Ascending aorta (tissue), 2 donors: ENCODE measurements at places on chromosomes 3 and 15. TPM values are rescaled to one million over a fixed set of nuclear protein-coding genes. Genes with fewer than 3 reads are reported as not detected.

The TIGIT gene
- not detected for total RNA-seq

The STAC gene
- 16.0 TPM for total RNA-seq

The GNAT1 gene
- total RNA-seq: 4.7 TPM

The ARF4 gene
- total RNA-seq: 50.0 TPM

The EIF4E3 gene
- total RNA-seq: 4.4 TPM

The DHX30 gene
- 25.8 TPM for total RNA-seq

The CLDN16 gene
- total RNA-seq: not detected

The TRPM1 gene
- not detected for total RNA-seq

The MAP1A gene
- total RNA-seq: 19.9 TPM

The KLHL18 gene
- 1.8 TPM for total RNA-seq

The CD80 gene
- 3.2 TPM for total RNA-seq

The THSD4 gene
- 151 TPM for total RNA-seq

The SLCO2A1 gene
- 111 TPM for total RNA-seq

The TMC3 gene
- not detected for total RNA-seq

The RASGRF1 gene
- total RNA-seq: not detected

- H3K36me3 ChIP-seq: no peaks in the 10 kb centered on the region
- no peak overlapping the region for H3K4me3 ChIP-seq
- H3K27me3 ChIP-seq: no peaks in the 10 kb centered on the region
- H3K4me1 ChIP-seq: no peaks in the 10 kb centered on the region
These were observed 210.6 kb downstream of the ATP8B4 start for GRCh38 chr15:49908236-49908932.

DNA sequence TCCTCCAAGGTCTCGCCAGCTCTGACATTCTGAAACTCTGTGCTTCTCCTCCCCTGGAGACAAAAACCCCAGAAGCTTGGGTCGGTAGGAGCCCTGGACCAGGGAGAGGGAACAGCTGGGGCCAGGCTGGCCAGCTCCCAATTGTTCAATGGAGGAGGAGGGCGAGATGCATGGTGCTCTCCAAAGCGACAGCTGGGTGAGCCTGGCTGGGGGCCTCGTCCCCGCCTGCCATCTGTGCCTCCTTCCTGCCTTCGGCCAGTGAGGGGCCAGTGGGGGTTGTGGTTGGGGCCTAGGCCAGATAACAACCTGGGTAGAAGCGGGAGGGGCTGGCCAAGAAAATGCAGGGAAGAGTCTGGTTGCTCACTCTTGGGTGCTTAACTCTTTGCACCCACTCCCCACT is 79.4 kb downstream of the CORO2B start:
- no peak overlapping the region for H3K4me3 ChIP-seq
- H3K36me3 ChIP-seq: no peaks in the 10 kb centered on the region
- H3K27ac ChIP-seq: no peak overlapping the region
- no peaks in the 10 kb centered on the region for H3K27me3 ChIP-seq
- DNase-seq: no peak

- no peak overlapping the region for H3K4me3 ChIP-seq
- H3K36me3 ChIP-seq: no peaks in the 10 kb centered on the region
- no peaks in the 10 kb centered on the region for H3K27me3 ChIP-seq
- no peak for DNase-seq
- H3K4me1 ChIP-seq: peaks cover 7% of the 10 kb centered on the region
These were observed 2.6 kb downstream of the TMCC1 start for GRCh38 chr3:129890891-129891290.

- DNase-seq: no peak
- no peak overlapping the region for H3K27ac ChIP-seq
- H3K4me3 ChIP-seq: no peak overlapping the region
- no peaks in the 10 kb centered on the region for H3K36me3 ChIP-seq
- H3K27me3 ChIP-seq: no peaks in the 10 kb centered on the region
- H3K4me1 ChIP-seq: no peaks in the 10 kb centered on the region
These were observed 17.7 kb downstream of the TICRR start for GRCh38 chr15:89593018-89593417.

DNA sequence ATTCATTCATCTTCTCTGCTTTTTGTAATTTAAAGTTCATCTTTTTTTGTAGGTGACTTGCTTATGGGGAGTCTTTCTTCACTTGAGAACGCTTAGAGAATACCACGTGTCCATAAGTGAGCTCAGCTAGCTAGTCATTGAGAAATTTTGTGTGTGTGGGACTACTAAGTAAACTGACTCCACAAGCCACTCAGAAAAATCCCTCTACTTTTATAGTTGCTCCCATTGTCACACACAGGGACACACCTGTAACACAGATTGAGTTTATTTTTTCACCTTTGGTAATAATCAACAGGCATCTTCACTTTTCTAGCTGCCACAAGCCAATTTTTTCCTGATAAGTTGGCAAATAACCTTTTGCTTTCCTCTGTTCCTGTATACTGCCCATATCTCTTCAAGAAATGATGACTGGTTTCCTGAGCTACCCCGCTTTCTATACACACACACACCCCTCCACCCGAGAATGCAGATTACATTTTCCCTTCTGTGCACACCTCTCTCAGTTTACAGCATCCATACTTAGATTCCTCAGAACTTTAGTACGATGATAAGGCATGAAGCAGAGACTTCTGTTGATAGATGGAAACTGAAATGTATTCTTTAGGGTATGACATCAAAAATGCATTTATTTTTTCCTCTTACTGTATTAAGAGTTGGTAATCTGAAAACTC is 4.6 kb downstream of the TSC22D2 start:
- no peaks in the 10 kb centered on the region for H3K4me1 ChIP-seq
- peak overlapping the region; percentile 59 for H3K4me3 ChIP-seq
- no peak overlapping the region for H3K27ac ChIP-seq
- no peak for DNase-seq
- no peaks in the 10 kb centered on the region for H3K27me3 ChIP-seq

DNA sequence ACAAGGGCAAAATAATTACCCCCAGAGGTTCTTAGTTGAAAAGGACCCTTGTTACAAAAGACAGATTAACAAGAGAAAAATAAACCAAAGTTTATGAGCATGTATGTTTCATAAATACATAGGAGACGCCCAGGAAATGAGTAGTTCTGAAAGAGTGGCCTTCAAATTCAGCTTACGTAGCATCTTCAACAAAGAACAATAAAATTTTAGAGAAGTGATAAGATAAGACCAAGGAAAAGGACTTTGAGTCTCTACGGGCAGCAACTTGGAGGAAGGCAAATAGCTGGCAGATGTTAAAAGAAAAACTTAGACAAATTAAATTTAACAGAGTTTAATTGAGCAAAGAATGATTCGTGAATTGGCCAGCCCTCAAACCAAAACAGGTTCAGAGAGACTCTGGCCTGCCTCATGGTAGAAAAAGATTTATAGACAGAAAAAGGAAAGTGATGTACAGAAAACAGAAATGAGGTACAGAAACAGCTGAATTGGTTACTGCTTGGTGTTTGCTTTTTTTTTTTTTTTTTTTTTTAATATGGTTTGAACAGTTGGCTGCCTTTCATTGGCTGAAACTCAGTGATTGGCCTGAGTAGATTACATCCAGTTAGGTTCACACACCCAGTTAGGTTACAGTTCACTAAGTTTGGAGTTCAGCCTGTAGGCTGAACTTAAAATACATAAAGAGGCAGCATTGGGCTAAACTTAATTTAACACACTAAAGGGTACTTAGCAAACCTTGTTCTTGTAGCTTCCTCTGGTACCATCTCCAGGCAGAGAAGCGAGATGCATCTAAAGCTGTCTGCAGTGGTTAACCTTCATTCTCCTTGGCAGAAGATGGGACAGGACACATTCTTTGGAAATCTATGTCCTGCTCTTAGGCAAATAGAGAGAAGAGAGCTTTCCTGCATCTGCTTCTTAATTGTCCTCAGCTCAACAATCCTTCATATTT is 23.2 kb downstream of the C2CD4B start:
- H3K4me3 ChIP-seq: no peak overlapping the region
- H3K27me3 ChIP-seq: no peaks in the 10 kb centered on the region
- H3K36me3 ChIP-seq: no peaks in the 10 kb centered on the region
- H3K27ac ChIP-seq: no peak overlapping the region
- H3K4me1 ChIP-seq: no peaks in the 10 kb centered on the region

DNA sequence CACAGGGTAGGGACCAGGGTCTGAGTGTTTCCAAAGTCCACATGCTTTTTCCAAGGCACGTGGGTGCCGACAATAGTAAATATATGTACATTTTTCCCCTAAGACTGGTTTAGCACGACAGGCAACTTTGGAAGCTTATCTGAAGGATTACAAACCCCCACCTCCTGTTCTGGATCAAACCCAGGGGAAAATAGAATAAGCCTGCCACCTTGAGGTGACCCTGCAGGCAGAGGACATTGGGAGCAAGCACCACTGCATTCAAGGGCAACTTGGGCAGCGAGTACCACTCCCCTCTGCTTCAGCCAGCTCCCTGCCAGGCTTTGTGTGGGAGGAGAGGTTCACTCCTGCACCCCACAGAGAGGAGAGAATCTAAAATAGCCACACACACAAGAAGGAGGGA is 44.8 kb downstream of the KBTBD12 start:
- DNase-seq: no peak
- no peaks in the 10 kb centered on the region for H3K36me3 ChIP-seq
- H3K4me1 ChIP-seq: peaks cover 3% of the 10 kb centered on the region
- H3K27ac ChIP-seq: no peak overlapping the region

DNA sequence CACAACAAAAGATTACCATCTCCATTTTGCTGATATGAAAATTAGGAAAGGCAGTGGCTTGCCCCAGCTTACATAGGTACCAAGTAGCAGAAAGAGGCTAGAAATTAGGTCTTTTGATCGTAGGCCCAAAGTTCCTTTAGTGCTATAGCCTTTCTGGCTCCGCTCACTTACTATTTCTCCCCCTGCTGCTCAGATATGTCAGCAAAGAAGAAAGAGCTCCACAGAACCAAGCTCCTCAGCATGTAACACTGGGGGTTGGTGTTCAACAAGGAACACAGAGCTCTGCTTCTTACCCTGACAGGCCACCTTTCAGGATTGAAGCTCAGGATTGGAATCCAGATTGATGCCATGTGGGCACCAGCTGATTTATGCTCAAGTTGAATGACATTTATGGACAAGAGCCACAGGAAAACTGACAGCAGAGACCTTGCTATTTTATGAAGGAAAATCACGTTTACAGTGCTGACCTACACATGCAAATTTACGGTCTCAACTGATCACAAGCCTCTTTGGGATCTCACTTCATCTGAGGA is 6.1 kb upstream of the IL12A start:
- no peak overlapping the region for H3K27ac ChIP-seq
- DNase-seq: no peak
- H3K4me3 ChIP-seq: no peak overlapping the region
- H3K36me3 ChIP-seq: no peaks in the 10 kb centered on the region

DNA sequence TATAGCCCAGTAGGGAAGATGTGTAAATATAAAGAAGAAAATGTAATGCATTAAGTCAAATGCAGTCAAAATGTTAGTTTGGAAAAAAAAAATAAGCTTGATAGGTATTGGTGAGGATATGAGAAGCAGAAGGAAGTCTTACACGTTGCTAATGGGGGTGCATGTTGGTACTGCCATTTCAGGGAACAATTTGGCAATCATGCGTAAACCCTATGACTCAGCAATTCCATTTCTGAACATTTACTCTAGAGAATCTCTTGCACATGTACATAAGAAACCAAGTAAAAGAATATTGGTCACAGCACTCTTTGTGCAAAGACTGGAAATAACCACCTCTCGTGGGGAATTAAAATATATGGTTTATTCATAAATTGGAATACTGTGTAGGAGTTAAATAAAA is 35.5 kb upstream of the TIMP4 start:
- no peaks in the 10 kb centered on the region for H3K27me3 ChIP-seq
- no peak overlapping the region for H3K4me3 ChIP-seq
- H3K4me1 ChIP-seq: peaks cover 10% of the 10 kb centered on the region
- no peaks in the 10 kb centered on the region for H3K36me3 ChIP-seq
- no peak for DNase-seq
- H3K27ac ChIP-seq: peak overlapping the region; percentile 88

- no peaks in the 10 kb centered on the region for H3K27me3 ChIP-seq
- no peak for DNase-seq
- no peak overlapping the region for H3K4me3 ChIP-seq
- no peaks in the 10 kb centered on the region for H3K36me3 ChIP-seq
- H3K4me1 ChIP-seq: no peaks in the 10 kb centered on the region
These were observed 29.4 kb upstream of the ATP8B4 start for GRCh38 chr15:50148362-50148963.

- H3K4me3 ChIP-seq: no peak overlapping the region
- peaks cover 9% of the 10 kb centered on the region for H3K36me3 ChIP-seq
- DNase-seq: no peak
- no peaks in the 10 kb centered on the region for H3K4me1 ChIP-seq
These were observed 13.5 kb upstream of the ZFYVE19 start for GRCh38 chr15:40793216-40793989.

GRCh38 chr3:79937567-79937966 is 169.8 kb upstream of the ROBO1 start:
- H3K36me3 ChIP-seq: no peaks in the 10 kb centered on the region
- H3K4me1 ChIP-seq: no peaks in the 10 kb centered on the region
- no peaks in the 10 kb centered on the region for H3K27me3 ChIP-seq

- H3K4me1 ChIP-seq: peaks cover 9% of the 10 kb centered on the region
- H3K36me3 ChIP-seq: peaks cover 11% of the 10 kb centered on the region
- no peak for DNase-seq
- no peak overlapping the region for H3K27ac ChIP-seq
These were observed 2.8 kb upstream of the PLXNB1 start for GRCh38 chr3:48432411-48433371.

DNA sequence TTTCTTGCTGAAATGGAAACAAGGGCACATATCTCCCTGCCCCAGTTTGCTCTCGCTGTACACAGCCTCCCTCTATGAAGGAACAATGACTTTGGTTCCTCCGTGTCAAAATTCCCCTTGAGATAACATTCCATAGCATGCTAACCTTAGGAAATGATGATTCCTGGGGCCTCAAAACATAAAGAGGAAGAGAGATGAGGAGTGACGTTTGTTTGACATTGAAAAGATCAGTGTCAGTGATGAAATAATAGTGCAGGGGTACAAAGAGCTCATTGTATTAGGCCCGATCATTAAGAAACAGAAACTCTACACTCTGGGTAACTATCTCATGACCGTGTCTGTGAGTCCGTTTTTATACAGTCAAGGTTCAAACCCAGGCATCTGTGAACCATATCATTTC is 55.2 kb downstream of the ARNT2 start:
- no peaks in the 10 kb centered on the region for H3K27me3 ChIP-seq
- no peak overlapping the region for H3K4me3 ChIP-seq
- H3K36me3 ChIP-seq: no peaks in the 10 kb centered on the region
- H3K27ac ChIP-seq: no peak overlapping the region

GRCh38 chr15:33852094-33852493 is 116.2 kb upstream of the CHRM5 start:
- no peaks in the 10 kb centered on the region for H3K27me3 ChIP-seq
- H3K36me3 ChIP-seq: peaks cover 3% of the 10 kb centered on the region
- H3K4me1 ChIP-seq: no peaks in the 10 kb centered on the region
- no peak overlapping the region for H3K27ac ChIP-seq

- no peaks in the 10 kb centered on the region for H3K36me3 ChIP-seq
- no peak overlapping the region for H3K27ac ChIP-seq
- no peak overlapping the region for H3K4me3 ChIP-seq
- DNase-seq: no peak
These were observed 20.9 kb downstream of the NEK11 start for GRCh38 chr3:131047582-131047981.

- H3K27me3 ChIP-seq: no peaks in the 10 kb centered on the region
- no peaks in the 10 kb centered on the region for H3K36me3 ChIP-seq
- no peak overlapping the region for H3K27ac ChIP-seq
- DNase-seq: no peak
- no peak overlapping the region for H3K4me3 ChIP-seq
- no peaks in the 10 kb centered on the region for H3K4me1 ChIP-seq
These were observed 663.7 kb downstream of the AGBL1 start for GRCh38 chr15:86743283-86743903.
